MCF 10A (cell line): ENCODE measurements at places on chromosomes 7 and 10. TPM values are rescaled to one million over a fixed set of nuclear protein-coding genes. Genes with fewer than 3 reads are reported as not detected.

GRCh38 chr10:91607646-91608403, 25.0 kb downstream of the PPP1R3C start:
- no peak for DNase-seq
- no peak overlapping the region for H3K4me3 ChIP-seq
- no peaks in the 10 kb centered on the region for H3K36me3 ChIP-seq
- H3K27me3 ChIP-seq = no peaks in the 10 kb centered on the region
- H3K27ac ChIP-seq = no peak overlapping the region
- peaks cover 31% of the 10 kb centered on the region for H3K4me1 ChIP-seq

DNA sequence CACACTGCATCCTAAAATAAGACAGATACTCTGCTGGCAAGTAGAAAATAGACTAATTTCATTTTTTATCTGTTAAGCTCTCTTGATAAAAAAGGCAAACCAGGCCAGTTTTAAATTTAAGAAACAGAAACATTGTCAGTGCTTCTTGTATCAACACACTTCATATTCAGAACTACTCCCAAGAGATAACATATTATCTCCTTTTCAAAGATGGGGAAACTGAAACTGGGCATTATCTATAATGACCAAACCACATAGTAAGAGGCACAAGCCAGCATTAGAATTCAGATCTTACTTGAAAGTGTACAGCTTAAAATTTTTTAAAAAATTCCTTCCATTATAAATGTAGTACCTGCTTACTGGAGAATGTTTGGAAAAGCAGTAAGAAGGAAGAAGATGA, 14.7 kb downstream of the SRI start:
- DNase-seq = no peak
- H3K4me3 ChIP-seq = no peak overlapping the region
- H3K27ac ChIP-seq = no peak overlapping the region
- no peaks in the 10 kb centered on the region for H3K27me3 ChIP-seq

GRCh38 chr10:3775696-3776551, 9.1 kb downstream of the KLF6 start:
- H3K27me3 ChIP-seq = no peaks in the 10 kb centered on the region
- DNase-seq = peak; percentile 61
- H3K4me3 ChIP-seq = peak overlapping the region; percentile 57
- H3K36me3 ChIP-seq = peaks cover 92% of the 10 kb centered on the region

DNA sequence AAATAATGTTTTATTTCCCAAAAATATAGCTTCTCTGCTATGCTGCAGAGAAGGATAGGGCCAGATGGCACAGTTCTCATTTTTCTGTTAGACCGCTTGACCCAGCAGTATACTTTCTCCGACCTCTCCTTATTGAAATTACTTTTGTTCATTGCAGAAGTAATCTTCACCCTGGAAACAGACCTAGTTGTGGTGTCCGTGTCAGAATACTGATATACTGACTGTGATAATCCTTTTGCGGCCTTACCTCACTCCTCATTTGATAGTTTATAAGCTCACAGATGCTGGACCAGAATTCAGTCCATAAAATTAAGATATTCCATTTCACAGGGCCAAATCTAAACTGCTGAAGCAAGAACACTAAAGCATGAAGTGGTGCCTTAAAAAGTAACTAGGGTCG, 260.6 kb upstream of the DKK1 start:
- H3K27me3 ChIP-seq = peaks cover 27% of the 10 kb centered on the region
- no peaks in the 10 kb centered on the region for H3K4me1 ChIP-seq
- no peak overlapping the region for H3K4me3 ChIP-seq
- DNase-seq = no peak
- H3K36me3 ChIP-seq = no peaks in the 10 kb centered on the region
- H3K27ac ChIP-seq = no peak overlapping the region

DNA sequence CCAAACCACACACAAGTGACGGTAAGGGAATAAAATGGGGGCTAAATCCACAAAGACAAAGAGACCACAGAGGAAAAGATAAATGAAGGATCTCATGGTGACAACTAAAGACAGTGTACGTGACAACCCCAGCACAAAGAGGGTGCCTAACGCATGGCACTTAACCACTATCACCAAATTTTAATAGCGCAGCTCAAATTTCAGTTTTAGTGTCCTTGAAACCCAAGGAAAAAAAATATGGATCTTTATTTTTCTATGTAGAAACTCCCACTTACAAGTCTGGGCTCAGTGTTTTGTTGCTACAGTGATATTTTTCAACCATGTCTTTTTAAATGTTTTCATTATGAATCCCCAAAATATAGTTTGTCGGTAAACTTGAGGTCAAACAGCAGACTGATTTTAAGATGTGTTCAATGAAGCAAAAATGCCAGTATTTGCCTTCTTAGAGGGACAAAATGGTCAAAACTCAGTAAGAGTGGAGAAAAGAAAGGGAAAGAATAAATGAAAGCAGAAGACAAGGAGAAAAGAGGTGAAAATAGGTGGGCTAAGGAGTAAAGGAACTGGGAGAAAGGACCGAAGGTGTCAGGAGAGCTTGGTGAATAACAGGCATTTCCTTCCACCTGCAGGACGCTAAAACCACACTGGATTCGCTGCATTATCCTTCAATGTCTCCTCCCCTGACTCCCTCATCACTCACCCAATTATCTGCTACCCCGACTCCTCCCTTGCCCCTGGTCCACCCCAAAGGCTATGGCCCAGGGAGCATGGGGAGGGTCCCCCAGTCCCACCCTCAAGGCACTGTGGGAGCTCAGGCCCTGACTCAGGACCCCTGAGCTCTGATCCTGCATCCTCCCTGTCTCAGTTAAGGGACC, 3.5 kb downstream of the ASB13 start:
- H3K27ac ChIP-seq = no peak overlapping the region
- DNase-seq = no peak
- peak overlapping the region; percentile 32 for H3K4me3 ChIP-seq
- H3K4me1 ChIP-seq = peaks cover 36% of the 10 kb centered on the region
- no peaks in the 10 kb centered on the region for H3K27me3 ChIP-seq
- H3K36me3 ChIP-seq = no peaks in the 10 kb centered on the region

GRCh38 chr10:1078668-1079067, 22.5 kb downstream of the WDR37 start:
- H3K36me3 ChIP-seq = peaks cover 66% of the 10 kb centered on the region
- DNase-seq = no peak
- no peaks in the 10 kb centered on the region for H3K4me1 ChIP-seq
- no peak overlapping the region for H3K4me3 ChIP-seq

The SLC16A12 gene
- total RNA-seq = 0.09 and 0.10 TPM in 2 replicates

The INA gene
- not detected in 2 replicates for total RNA-seq

DNA sequence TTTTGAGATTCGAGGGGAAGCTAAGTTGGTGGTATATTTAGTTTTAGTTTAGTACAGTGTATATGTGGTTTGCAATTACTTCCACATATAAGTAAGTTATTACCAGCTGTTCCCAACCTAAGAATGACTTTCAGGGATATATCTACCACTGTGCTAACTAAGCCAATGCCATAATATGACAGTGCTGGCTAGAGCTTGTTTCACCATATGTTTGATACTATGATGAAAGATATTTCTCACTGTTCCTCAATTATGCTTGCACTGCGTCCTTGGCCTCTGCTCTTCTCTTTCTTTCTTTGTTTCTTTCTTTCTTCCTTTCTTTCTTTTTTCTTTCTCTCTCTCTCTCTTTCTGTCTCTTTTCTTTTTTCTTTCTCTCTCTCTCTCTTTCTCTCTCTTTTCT, 113.8 kb upstream of the SKAP2 start:
- no peak overlapping the region for H3K27ac ChIP-seq
- H3K27me3 ChIP-seq = no peaks in the 10 kb centered on the region
- peaks cover 6% of the 10 kb centered on the region for H3K36me3 ChIP-seq
- no peak overlapping the region for H3K4me3 ChIP-seq
- H3K4me1 ChIP-seq = no peaks in the 10 kb centered on the region

- H3K4me1 ChIP-seq = no peaks in the 10 kb centered on the region
- H3K27me3 ChIP-seq = peaks cover 10% of the 10 kb centered on the region
- no peak overlapping the region for H3K27ac ChIP-seq
These were observed 271.7 kb upstream of the C7orf33 start for GRCh38 chr7:148318838-148319237.

DNA sequence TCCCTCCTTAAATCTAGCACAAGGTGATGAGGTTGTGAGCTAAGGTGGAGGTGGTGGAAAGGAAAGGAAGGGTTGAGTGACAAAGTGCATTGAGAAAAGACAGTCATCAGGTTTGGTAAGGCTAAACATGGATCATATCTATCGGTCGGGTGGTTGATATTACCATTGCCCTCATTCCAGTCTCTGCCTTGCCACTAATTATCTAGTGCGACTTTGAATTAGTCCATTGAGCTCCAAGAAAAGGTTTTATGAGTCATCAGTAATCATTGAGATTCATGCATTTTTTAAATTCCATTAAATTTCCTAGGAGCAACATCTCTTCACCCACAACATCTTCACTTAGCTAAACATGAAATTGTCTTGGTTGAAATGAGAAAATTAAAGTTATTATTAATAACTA, 68.9 kb upstream of the FRMD4A start:
- H3K4me3 ChIP-seq = no peak overlapping the region
- no peaks in the 10 kb centered on the region for H3K4me1 ChIP-seq
- no peaks in the 10 kb centered on the region for H3K36me3 ChIP-seq
- no peak overlapping the region for H3K27ac ChIP-seq
- no peaks in the 10 kb centered on the region for H3K27me3 ChIP-seq

The NPS gene
- total RNA-seq = not detected in 2 replicates

DNA sequence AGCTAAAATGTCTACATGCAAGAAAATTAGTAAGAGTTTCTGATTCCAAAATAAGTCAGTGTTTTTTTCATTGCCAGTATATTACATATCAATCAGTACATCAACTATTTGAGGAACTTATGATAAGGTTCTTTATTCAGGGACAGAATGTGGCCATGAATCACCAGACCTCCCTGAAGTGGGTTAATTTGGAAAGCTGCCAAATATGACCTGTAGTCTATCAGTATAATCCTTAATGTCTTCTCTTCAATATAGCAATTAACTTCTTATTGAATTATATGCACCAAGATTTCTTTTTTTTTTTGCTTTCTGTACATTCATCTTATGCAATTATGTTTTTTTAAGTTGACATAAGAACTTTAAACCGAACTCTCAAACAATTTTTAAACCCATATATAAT, 714.5 kb upstream of the POT1 start:
- no peak for DNase-seq
- H3K27me3 ChIP-seq = no peaks in the 10 kb centered on the region
- H3K4me3 ChIP-seq = no peak overlapping the region
- no peak overlapping the region for H3K27ac ChIP-seq

DNA sequence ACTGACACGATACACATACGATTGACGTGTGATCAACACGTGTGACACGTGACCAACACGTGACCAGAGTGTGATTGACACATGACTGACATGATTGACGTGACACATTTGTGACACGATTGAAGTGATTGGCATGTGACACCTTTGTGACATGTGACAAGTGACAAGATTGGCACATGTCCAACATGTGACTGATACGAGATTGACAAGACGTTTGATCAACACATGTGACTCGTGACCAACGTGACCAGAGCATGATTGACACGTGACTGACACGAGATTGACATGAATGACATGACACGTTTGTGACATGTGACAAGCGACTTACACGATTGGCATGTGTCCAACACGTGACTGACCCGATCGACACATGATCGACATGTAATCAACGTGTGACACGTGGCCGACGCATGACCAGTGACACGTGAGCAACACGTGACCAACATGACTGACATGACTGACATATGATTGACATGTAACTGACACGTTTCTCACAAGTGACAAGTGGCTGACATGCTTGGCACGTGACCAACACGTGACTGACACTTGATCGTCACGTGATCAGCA, 22.0 kb downstream of the CRPPA start:
- H3K27me3 ChIP-seq = no peaks in the 10 kb centered on the region
- H3K4me1 ChIP-seq = no peaks in the 10 kb centered on the region
- peaks cover 7% of the 10 kb centered on the region for H3K36me3 ChIP-seq
- no peak overlapping the region for H3K4me3 ChIP-seq

DNA sequence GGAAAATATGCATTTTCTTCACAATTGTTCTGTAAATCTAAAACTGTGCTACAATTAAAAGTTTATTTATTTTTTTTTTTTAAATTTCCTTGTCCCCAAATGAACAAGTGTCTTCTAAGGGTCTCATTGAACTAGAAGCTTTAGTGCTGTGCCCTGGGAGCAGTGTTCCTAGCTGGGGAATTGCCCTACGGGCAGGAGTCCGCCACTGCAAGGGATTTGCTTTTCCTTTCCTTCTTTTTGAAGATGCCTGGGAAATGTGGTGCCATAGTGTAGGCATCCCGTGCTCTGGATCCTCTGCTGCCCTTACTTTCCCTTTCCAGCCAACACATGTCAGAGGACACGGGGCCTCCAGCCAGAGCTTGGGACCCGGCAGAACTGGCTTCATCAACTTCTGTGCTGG, 177.1 kb upstream of the CTBP2 start:
- H3K27ac ChIP-seq = no peak overlapping the region
- H3K27me3 ChIP-seq = no peaks in the 10 kb centered on the region
- H3K36me3 ChIP-seq = no peaks in the 10 kb centered on the region
- peaks cover 8% of the 10 kb centered on the region for H3K4me1 ChIP-seq

GRCh38 chr10:86992929-86993328, 24.6 kb downstream of the ADIRF start:
- no peaks in the 10 kb centered on the region for H3K36me3 ChIP-seq
- no peak for DNase-seq
- H3K4me1 ChIP-seq = no peaks in the 10 kb centered on the region
- H3K4me3 ChIP-seq = no peak overlapping the region

DNA sequence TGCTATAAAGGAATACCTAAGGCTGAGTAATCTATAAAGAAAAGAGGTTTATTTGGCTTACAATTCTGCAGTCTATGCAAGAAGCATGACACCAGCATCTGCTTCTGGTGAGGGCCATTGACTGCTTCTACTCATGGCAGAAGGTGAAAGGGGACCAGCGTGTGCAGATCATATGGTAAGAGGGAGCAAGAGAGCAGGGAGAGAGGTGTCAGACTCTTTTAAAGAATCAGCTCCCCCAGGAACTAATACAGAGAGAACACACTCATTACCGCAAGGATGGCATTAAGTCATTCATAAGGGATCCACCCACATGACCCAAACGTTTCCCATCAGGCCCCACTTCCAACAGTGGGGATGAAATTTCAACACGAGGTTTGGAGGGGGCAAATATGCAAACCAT, 3.5 kb upstream of the COL28A1 start:
- no peak overlapping the region for H3K4me3 ChIP-seq
- H3K27ac ChIP-seq = no peak overlapping the region
- H3K36me3 ChIP-seq = no peaks in the 10 kb centered on the region
- DNase-seq = no peak
- peaks cover 18% of the 10 kb centered on the region for H3K4me1 ChIP-seq
- H3K27me3 ChIP-seq = no peaks in the 10 kb centered on the region

GRCh38 chr10:60977161-60978122, 33.5 kb upstream of the RHOBTB1 start:
- H3K36me3 ChIP-seq = no peaks in the 10 kb centered on the region
- peaks cover 17% of the 10 kb centered on the region for H3K4me1 ChIP-seq
- H3K27me3 ChIP-seq = no peaks in the 10 kb centered on the region
- no peak overlapping the region for H3K4me3 ChIP-seq
- no peak for DNase-seq

The MORN4 gene
- total RNA-seq = 14.2 and 14.5 TPM in 2 replicates

GRCh38 chr10:35329520-35329919, 6.8 kb upstream of the CCNY start:
- H3K36me3 ChIP-seq = peaks cover 18% of the 10 kb centered on the region
- H3K27ac ChIP-seq = no peak overlapping the region
- H3K4me1 ChIP-seq = peaks cover 37% of the 10 kb centered on the region
- no peaks in the 10 kb centered on the region for H3K27me3 ChIP-seq

GRCh38 chr10:86403183-86403797, 36.7 kb upstream of the GRID1 start:
- no peak overlapping the region for H3K4me3 ChIP-seq
- H3K4me1 ChIP-seq = peaks cover 16% of the 10 kb centered on the region
- DNase-seq = no peak
- H3K36me3 ChIP-seq = no peaks in the 10 kb centered on the region
